Activated naive CD4-positive, alpha-beta T cell (primary cell): ENCODE measurements at places on chromosomes 1 and 21.

DNA sequence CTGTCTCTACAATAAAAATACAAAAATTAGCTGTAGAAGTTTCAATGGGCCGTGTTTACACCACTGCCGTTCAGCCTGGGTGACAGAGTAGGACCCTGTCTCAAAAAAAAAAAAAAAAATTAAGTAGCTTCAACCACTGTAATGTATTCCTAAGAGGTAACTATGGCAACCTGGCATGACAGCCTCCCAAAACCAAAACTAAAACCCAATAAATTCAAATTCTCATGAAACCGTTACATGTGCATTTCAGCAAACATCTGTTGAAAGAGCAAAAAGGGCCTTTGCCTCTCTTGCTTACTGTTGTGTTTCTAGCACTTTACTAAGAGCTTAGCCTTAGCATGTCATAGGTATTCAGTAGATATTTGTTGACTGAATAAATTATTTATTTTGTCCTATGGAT, 33.5 kb downstream of the ODR4 start:
- DNase-seq, result no peak

- DNase-seq, result no peak
Observed at GRCh38 chr1:39529901-39530535, 38.6 kb downstream of the BMP8A start.

DNA sequence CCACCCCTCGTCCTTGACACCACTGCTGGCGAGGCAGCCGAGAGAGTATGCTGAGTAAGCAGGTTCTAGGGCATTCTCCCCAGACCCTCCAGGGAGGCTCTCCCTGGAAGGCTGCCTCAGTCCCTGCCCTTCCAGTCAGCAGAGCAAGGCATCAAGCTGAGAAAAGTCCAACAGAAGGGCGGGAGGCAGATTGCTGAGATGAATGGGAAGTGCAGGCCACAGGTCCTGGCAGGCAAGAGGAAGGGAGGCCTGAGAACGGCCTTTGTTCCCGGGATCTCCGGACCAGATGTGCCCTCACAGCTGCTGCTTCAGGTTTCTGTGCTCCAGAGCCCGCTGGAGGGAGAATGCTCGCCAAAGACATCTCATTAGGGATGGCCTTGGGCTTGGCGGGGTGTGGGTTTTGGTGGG, 270.0 kb upstream of the VAMP3 start:
- DNase-seq, result no peak

GRCh38 chr1:164790081-164790480, 231.1 kb downstream of the PBX1 start:
- DNase-seq, result no peak

DNA sequence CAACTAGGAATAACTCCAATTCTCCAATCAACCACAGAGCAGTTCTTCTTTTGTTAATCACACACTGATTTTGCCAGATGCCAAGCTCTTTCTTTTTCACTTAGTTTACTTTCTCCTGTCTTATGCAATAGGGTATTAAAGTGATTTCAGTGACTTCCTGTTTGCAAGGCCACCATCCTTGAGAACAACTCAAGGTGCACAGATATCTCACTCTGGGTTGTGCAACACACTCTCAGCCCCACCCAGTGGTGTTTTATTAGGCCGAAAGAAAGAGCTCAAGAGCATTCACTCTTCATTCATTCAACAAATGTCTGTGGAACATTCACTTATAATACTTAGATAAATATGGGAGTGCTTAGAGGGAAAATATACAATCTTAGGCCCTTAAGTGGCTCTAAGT, 352.5 kb downstream of the ZNF326 start:
- DNase-seq, result no peak

DNA sequence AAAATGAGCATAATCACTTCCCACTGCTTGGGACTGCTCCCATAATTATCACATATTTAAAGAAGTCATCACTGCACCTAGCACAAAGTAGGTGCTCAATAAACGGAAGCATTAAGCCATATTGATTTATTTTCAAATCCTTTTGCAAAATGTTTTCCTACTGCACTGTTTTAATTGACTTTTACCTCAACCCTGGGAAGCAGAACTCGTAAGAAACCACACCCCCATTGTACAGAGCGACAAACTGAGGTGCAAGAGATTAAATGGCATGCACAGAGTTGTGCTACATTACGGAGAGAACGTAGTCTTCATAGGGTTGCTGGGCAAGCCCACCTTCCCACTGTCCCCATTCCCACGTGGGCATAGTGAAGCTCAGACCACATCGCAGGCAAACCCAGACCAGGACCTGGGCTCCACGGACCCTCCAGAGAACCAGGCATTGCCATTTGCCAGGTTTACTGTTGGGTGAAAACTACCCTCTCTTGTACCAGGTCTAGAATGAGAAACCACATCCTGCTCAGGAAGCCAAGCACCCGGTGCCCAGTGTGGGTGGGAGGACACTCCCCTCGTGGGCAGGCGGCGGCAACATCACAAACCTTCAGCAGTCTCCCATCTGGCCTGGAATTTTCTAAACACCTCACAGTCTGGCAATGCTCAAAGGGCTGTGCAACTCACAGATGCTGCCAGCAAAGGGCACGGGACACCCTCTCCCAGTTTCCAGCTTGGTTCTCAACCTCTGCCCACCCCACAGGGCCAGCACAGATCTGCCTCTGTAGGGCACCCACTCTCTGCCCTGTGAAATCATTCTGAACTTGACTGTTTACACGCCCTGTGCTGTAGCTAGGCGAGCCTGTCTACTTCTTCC, 8.2 kb downstream of the IFFO2 start:
- peak; percentile 34 for DNase-seq

DNA sequence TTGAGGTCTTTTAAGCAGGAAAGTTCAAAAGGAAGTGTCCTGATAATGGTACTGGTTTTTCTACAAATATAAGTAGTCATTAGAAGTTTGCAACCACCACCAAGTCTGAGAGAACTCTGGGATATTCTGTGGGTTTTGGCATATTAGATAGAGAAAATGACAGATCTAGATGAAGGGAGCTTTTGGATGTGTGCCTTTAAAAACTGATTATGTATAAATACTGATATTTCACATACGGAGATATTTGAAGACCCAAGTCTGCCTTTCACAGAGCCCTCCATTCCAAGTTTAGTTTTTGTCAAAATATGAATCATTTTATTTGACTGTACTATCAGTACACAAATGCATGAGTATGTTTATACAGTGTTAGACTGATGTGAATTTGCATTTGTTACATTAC, 48.6 kb downstream of the DPH5 start:
- DNase-seq, result no peak

GRCh38 chr21:36183144-36183795, 26.6 kb downstream of the DOP1B start:
- no peak for DNase-seq

DNA sequence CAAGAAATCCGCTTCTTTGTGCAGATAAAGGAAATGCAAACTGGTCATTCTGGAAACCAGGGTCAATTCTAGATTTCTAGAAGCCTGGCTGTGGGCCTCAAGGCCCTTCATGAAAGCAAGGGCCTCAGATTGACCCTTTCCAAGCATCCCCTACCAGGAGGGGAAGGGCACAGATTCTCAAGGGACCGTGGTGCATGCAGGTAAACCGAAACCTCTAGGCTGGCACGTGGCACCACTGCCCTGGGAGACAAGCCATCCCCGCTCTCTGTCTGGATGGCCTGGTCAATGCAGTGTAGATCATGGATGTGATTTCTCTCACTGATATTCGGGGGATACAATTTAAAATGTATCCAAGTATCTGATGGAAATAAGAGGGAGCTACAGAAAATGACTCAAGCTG, 69.4 kb downstream of the TOMM20 start:
- no peak for DNase-seq

DNA sequence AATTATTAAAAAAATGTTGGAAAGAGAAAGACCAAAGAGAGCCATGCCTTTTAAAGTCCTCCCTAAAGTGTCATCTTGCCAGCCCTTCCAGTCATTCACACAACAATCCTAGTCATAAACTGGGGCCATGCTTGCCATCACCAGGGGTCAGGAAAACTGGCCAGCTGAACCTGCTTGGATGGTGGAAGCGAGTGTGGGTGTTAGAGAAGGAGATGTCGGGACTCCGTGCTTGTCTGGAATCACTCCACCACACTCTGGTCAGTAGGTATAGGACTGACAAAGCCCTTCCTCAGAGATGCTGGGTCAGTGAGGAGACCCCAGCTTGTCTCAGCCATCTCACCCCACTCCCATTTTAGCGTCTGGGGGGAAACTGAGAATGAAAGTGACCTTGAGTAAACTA, 3.3 kb upstream of the HAPLN2 start:
- DNase-seq, result no peak

DNA sequence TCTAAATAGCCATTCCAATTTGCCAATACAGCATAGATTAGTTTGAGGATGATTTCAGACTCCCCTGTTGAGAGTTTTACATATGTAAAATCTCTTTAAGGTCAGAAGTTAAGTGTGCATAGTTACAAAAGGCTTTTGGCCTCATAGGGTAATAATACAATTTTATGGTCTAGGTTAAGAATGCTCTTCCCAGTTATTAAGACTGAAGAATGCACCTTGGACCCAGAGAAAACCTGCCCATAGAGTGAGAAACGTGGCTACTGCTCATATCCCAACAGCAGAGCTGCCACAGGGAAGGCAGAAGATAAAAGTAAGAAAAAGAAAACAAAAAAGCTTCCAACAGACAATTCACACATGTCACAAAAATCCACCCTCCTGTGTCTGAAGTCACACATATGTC, 255.9 kb downstream of the LMO4 start:
- DNase-seq, result no peak

- no peak for DNase-seq
Observed at GRCh38 chr1:211329764-211330201, 3.1 kb downstream of the TRAF5 start.

GRCh38 chr1:222821239-222821638, 6.4 kb downstream of the DISP1 start:
- DNase-seq, result no peak

DNA sequence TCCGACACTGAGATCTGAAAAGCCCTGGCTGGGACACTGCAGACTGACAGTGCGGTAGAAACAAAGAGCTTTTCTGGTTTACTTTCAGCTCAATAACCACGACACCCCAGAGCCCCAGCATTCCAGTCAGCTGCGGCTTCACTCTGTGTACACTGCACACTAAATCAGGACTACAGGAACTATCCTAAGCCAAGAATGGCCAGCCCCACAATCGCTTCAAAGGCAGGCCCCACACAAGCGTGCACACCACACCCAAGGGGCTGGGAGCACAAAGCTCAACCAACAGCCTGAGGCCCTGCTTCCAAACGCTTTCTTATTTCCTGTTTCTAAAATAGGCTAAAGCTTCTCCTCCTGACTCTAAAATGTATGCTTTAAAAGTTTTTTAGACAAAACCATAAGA, 28.4 kb downstream of the URB1 start:
- no peak for DNase-seq

- DNase-seq, result no peak
Observed at GRCh38 chr1:62038594-62039284, 155.9 kb upstream of the L1TD1 start.

GRCh38 chr1:150021191-150021694, 10.7 kb upstream of the OTUD7B start:
- DNase-seq, result no peak

DNA sequence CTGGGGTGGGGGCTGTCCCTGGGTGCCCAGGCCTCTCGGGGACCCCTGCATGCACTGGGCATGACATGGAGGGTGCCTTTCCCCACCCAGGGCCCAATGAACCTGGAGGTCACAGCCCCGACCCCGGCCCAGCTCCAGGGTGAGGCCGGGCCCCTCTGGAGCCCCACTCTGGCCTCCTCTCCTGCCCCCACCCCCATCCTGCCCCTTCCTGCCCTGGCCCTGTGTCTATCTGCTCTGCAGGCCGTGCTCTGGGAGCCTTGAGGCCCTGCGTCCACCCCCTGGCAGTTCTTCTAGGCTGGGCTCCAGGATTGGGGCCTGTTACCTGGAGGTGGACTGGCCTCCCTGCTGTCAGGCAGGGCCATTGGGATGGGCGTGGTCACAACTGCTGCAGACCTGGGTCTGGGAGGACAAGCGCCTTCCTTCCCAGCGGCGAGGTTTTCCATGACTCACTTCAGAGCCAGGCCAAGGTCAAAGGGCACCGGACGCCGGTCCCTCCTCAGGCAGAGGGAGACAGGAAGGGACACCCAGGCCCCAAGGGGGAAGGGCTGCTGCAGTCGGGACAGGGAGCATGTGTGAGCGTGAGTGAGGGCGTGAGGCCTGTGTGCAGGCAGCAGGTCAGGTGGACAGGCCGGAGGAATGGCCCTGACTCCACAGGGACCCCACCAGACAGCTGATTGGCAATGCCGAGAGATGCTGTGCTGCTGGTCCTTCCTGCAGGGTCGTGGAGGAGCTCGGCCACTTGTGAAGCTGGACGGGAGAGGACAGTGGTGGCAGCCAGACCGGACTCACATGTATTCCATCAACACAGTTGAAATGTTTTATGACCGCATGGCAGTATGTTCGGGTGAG, 31.1 kb upstream of the POFUT2 start:
- DNase-seq, result no peak

DNA sequence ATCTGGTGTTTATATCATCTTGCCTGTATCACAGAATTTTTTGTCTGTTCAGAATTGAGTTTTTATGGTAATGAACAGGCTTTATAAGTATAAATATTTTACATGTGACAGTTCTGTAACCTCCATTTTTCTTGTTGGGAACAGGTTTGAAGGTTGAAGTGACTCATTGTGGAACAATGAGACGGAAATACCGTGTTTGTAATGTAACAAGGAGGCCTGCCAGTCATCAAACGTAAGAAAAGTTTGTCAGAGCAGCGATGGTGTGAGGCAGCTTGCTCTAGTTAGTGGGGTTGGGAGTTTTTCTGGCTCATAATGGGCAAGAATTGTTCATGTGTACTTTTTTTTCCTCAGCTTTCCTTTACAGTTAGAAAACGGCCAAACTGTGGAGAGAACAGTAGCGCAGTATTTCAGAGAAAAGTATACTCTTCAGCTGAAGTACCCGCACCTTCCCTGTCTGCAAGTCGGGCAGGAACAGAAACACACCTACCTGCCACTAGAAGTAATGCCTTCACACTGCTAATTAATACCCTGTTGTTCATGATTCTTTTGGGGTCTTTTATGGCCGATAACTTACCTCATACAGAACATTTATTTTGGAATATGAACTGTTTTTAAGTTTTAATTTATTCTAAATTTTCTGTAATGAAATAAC, 75.2 kb upstream of the TEKT2 start:
- DNase-seq, result no peak

- DNase-seq, result no peak
Observed at GRCh38 chr1:167509587-167509986, 8.7 kb downstream of the CD247 start.

DNA sequence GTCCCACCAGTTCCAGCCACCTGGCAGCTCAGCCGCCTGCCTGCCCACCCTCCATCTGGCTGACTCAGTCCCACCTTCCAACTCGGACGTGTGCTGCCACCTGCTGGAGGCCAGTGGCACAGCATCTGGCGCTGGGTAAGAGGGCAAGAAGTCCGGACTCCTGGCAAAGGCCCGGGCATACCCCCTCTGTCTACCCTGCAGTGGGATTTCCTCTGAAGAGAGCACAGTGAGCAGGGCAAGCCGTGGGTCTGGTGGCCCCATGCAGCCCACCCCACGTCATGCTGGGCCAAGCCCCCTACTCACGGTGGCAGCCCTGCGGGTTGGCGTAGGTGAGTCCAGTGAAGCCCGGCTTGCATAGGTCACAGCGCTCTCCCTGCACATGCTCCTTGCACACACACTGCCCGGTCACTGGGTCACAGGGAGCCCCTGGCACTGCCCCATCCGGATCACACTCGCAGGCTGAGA, 24.5 kb downstream of the LAMB3 start:
- peak; percentile 59 for DNase-seq
